ENCODE measurements at places on chromosomes 3 and 15.

DNA sequence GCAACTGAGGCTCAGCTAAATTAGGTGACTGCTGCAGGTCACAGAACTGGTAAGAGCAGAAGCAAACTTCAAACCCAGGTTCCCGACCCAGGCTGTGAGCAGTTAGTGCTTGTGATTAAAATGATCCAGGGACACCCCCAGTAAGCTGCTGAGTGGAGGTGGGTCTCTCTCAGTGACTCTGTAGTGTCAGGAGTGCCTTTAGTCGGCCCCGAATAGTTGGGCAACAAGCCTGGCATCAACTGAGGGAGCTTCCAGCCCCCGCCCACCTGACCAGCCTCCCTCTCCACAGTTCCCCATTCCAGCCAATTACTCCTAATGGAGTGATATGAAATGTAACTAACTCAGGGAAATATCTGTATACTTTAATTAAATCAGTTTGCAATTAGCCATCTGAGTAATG, 168.0 kb upstream of the SMAD3 start:
- DNase-seq = no peak

- DNase-seq = no peak
These were observed 31.3 kb upstream of the FAH start for GRCh38 chr15:80121546-80121945.

GRCh38 chr15:73885954-73886700, 12.8 kb downstream of the TBC1D21 start:
- no peak for DNase-seq

DNA sequence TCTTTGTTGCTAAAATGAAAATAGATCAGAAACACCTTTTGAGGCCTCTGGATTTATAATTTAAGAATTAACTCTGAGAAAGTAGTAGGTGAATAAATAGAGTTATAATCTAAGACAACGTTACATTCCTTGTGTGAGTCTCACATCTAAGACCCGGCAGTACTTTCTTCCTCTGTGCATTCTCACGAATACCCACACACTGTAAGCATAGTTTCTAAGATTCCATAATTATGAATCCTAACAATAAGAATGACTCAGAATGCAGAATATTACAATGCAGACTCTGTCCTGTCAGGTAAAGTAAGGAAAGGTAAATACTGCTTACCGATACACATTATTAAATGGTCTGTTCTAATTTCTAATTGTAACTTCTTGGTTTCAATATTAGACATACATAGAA, 257.7 kb upstream of the CNTN6 start:
- DNase-seq = no peak

DNA sequence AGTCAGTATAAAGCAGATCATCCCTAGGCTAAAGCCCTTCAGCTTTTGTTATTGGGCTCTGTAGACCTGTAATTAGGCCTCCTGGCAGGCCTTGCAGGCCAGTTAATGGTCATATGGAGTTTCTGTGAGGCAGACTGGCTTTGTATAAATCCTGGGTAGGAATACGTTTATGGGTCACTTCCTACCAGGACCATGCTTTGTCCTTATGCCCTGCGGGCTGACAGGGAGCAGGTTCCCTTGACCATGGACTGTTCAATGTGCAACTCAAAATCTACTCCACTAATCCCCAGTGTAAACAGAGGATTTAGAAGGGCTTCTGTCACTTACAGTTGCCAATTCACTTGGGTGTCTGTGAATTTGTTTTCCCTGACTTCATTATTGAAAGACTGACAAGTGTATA, 202.7 kb upstream of the MLF1 start:
- no peak for DNase-seq

DNA sequence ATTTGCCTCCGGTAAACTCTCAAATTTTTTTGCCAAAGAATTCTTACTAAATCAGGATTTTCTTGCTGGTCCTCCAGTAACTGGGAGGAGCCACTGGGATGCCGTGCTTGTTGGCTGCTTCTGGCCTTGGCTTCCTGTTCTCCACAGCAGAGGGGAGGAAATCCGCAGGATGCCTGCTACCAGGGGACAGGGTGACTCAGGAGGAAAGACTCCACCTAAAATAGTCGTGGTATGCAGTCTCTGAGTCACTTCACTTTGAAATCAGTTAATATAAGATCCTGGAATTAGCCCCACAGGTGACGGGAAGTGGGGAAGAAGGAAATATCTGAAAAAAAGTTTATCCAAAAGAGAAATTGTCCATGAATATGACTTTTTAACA, 6.5 kb upstream of the TM4SF18 start:
- DNase-seq = peak; percentile 95

DNA sequence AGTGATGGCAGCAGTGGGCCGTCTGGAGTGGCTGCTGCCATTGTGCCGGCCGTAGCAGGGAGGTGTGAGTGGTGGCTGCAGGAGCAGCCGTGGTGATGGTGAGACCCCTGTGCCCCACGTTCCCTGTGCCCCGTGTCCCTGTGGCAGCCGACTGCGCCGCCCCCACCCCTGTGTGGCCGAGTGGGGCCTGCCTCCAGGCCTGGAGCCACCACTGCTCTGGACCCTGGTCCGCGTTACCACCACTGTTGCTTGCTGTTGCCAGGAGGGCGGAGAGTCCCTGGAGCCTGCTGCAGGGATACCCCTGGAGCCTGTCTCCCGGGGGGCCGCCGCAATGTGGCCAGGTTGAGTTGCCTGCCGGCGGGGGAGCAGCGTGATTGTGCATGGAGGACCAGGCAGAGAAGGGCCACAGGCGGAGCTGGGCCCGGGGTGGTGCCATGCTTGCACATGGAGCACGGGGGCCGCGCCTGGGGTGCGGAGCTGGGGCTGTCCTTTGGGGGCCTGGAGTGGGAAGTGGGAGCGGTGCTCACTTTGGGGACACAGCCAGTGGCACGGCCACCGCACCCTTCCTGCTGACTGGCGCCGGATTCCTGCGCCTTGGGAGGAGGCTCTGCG, 50.1 kb downstream of the SLC6A20 start:
- DNase-seq = no peak

DNA sequence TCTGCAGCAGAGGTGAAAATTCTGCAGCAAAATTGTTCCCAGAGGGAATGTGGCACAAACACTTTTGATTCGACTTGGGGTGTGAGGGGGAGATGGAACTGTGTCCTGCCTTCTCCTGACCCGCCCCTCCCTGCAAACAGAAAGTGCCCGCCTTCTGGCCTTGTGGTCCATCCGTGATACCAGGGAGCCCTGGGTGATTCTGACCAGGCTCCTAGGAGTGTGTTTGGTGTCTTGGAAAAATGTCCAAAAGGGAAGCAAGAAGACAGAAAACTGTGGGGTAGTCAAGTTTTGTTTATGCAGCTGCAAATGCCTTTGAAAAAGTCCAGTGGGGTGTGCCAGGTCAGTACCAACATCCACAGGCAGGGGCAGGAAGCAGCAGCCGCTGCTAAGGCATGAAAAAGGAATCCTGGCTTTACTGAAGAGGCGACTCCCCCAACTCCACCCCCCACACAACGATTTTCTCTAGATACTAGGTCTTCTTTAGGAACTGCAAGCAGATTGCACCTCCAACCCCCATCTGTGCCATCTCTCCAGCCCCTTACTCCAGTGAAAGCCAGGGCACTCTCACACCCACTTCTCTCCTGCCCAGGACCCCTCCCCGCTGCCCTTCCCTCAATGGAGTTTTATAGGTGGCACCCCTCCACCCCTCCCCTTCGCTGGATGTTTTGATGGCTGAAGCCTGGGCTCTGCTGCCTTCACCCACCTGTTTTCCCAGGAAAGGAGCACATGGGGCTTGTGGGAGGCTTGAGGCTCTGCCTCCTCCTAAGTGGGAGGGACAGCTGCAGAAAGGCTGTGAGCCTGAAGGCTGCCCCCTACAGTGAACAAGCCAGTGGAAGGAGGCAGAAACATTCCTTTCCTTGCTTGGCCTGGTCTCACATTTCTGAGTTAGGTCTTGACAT, 82.4 kb upstream of the HERC1 start:
- DNase-seq = peak; percentile 40

DNA sequence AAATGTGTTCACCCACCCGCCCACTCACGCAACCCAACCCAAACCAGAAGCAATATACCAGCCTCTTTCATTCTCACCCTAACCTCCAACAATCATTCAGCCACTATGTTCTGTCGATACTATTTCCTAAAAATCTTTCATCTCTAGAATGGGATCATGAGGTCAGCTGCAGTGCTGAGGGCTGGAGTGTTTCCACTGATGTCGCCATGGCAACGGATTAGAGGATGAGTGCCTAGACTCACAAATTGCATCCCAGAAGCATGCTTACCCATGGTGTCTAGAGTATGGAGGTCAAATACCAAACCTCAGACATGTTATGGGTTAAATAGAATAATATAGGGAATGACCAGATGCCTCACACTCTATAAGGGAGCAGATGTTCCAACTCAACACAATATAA, 138.5 kb downstream of the GABRB3 start:
- no peak for DNase-seq

GRCh38 chr3:4340411-4341335, 37.5 kb downstream of the SETMAR start:
- DNase-seq = no peak

GRCh38 chr3:66215106-66215505, 5.7 kb upstream of the SLC25A26 start:
- DNase-seq = no peak

DNA sequence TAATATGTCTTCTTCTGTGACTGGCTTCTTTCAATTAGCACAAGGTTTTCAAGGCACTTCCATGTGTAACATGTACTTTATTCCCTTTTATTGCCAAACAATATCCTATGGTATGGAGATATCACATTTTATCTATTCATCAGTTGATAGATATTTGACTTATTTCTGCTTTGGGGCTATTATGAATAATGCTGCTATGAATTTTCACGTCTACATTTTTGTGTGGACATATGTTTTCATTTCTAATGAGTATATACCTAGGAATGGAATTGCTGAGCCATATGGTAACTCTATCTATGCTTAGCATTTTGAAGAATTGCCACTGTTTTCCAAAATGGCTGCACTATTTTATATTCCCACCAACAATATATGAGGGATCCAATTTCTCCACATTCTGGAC, 3.6 kb upstream of the AGTR1 start:
- no peak for DNase-seq

GRCh38 chr3:27677565-27677964, 44.6 kb downstream of the EOMES start:
- peak; percentile 13 for DNase-seq

GRCh38 chr15:26355472-26356074, 417.3 kb downstream of the GABRB3 start:
- DNase-seq = no peak

- no peak for DNase-seq
These were observed 17.1 kb downstream of the LDHAL6B start for GRCh38 chr15:59223736-59224135.

DNA sequence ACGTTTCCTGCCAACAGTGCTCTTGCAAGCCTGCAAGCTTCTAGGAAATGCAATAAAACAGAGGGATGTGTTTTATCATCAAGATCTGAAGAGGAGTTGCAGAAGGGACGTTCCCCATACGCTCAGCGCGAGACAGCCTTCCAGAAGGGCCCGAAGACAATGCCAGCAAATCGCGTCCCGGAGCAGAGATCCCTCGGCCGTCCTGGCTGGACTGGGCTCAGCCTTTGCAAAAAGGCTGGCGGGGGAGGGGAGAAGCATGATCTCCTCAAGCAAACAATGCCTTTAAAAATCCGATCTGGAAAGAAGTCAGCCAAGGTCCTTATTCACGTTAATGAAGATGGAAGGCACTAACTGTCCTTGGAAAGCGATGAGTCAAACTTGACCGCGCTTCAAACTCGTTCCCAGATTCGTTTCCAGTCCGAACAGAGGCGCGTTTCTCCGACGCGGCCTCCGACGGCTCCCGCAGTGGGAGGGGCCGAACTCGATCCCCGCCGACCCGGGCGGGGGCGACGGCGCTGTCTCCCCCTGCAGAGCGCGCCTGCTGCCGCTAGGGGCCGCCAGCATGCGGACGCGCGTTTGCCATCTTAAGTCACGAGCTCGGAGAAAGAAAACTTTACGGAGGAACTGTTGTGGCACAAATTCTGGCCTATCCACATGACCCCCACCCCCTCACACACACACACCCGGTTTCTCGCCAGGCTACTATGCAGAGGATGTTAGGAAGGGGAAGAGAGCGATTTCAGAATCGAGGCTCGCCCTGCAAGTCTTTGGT, 5.5 kb downstream of the BCL6 start:
- DNase-seq = no peak

DNA sequence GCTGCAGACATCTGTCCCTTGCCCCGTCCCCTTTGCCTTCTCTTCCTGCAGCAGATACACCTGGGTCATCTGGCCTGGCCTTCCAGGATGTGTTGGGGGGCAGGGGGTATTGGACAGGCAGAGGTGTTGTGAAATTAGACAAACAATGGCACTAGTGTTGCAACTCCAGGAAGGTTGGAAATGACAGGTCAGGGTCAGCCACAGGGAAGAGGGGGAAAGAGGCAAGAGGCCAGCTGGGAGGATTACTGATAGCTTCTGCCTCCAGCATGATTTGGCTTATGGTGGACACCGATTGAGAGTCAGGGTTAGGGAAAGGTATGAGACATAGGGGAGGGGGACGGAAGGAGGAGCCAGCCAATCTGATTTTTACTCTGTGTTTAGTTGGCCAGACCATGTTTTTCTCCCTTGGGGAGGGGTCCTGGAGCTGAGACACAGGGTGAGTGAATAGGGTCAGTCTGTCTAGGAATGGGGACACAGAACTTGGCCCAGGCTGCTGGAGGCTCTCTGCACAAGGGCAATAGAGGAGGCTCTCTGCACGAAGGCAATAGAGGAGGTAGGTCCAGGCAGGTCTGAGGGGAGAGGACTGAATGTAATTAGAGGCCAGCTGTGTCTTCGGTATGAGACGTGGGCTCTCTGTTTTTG, 3.4 kb upstream of the ATP2B2 start:
- DNase-seq = no peak

DNA sequence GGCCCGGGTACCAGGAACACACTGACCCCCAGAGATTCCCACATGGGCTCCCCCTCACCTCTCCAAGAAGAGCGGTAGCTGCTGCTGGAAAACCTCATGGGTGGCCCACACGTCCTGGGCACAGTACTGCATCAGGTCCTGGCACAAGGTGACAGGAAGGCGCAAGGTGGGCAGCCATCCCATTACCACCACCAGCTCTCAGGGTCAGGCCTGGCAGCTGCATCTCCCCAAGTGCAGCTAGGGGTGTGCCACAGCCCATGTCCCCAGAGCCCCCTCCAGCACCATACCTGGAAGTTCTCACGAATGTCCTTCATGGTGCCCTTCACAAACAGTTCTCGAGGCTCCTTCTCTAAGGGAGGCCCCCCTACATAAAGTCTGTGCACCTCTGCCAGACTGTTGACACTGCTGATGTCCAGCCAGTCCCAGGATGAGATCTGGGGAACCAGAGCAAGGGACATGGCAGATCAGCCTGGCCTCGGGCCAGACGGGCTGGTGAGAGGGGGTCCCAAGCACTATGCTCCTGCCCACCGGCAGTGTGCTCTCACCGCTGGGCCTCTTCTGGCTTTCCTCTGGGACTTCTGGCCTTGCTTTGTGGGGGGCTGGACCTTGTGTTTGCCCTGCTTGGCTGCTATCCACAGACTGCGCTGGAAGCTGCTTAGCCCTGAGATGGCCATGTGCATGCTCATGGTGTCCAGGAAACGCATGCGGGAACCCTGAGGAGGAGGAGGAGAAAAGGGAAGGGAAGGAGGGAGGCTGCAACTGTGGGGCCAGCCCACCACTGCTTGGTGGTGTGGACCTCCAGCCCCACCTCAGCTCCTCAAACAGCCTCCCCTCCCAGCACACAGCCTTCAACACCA, 6.0 kb downstream of the POLG start:
- DNase-seq = no peak
